CD4-positive, alpha-beta T cell treated with Interleukin-15 for 1 hour (primary cell): ENCODE measurements at places on chromosomes 2 and 18.

- DNase-seq: peak; percentile 75
Observed at GRCh38 chr2:38508311-38509039, 94.3 kb downstream of the HNRNPLL start.

DNA sequence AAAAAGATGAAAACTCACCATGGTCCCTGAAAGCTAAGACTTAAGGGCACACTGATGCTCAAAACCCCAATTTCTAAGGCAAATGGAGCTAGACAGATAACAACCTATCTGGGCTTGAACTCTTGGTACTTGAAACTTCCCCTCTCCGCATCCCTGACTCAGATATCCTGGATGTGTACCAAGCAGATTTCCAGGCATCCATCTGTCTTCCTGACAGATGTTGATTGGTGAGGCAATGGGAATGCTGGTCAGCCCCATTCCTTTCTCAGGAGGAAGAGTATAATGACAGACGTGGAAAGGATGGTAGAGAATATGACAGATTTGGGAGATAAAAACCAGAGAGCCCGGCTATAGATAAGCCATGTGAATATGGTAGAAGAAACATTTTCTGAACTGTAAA is 69.2 kb downstream of the ADD2 start:
- no peak for DNase-seq

GRCh38 chr2:53787614-53788289 is 908 bp downstream of the ERLEC1 start:
- DNase-seq: no peak

DNA sequence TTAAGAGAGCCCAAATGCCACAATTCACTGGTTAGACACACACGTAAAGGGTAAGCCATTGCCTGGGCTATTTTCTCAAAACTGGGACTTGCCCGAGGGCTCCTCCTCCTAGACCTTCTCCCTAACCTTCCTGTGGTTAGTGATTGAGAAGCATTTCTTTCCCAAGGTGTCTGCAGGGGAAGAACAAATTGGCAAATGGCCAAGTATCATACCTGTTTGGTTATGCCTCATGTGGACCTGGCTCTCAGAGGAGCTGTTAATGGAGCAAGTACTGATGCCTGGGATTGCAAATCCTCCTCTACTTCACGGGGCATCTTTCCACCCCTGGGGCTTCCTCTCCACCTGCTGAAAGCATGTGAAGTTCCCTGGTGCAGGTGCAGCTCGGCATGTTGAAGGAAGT is 187.5 kb upstream of the CYRIA start:
- no peak for DNase-seq

- no peak for DNase-seq
Observed at GRCh38 chr2:66553370-66553769, 118.4 kb downstream of the MEIS1 start.

DNA sequence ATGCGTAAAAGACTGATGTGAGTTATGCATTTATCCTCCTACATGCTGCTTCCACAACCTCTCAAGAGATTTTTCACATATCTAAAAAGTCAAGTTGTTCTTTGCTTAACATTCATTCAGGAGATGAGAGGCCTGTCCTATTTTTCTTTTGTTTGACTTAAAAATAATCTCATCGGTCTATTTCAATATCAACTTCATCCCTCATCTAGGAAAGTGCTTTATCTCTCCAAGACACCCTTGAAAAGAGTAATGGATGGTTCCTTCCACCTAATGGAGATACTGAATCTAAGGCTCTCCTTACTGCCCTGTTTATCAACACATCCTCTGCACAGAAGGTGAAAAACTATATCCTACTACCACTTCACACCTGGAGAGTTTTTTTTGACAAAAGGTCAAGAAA is 2.4 kb downstream of the NFE2L2 start:
- DNase-seq: no peak

DNA sequence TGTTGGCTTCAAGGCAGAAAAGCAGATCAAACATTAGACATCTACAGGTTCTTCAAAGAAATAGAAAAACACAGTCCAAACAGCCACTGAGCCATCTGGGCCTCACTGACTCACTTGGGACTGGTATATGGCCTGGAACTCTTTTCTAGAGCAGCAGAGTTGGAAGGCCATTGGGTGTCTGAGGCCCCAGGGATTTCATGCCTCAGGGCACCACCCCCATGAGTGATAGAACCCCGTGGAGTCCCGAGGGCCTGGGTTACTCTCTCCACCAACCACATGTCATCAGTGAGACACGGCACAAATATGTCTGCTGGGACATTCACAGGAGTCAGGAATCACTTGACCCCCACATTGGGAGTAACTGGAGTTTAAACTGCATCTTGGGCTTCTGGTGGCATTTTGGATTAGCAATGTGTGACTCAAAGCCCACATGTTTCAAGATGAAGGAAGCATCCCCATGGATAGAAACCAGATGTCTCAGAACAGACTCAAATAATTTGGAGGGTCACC is 44.0 kb downstream of the CAPN13 start:
- DNase-seq: no peak

DNA sequence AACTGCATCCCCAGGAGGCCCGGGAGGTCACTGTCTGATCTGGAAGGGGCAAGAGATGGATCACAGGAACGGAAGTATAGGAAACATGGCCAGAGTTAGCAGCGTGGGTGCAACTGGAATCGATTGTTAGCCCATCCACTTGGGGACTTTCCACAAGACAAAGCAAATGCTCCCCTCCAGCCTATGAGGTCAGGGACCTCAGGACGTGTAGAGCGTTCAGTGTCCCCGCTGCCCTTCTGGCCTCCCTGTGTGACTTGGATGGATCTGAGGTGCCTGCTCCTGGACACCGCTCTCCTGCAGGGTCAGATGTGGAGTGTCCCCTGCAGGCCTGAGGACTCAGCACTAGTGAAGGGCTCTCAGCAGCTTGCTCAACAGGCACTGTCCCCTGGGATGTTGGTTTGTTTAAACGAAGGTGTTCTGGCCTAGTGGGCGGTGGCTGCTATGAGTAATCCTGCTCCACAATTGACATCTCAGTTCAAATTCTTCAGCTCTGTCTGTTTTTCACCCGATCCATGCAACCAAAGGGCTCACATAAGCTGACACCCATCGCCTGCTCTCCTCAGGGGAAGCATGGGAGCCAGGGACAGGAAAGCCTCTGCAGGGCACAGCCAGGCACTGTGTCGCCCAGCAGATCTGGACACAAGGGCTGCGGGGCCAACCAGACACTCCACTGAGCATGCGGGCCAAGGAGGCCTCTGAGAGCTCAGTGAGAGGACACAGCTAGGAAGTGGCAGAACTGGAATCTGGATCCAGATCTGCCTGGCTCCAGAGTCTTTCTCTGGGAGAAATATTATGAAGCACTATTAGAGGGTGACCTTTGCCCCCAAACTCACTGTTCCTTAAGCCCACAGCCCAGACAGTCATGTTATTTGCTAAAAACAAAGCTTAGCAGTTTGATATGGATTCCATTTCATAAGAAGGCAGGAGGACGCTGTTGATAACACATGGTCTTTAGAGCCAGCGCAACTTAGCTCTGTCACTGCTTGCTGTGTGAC is 78.5 kb downstream of the RHOB start:
- no peak for DNase-seq

DNA sequence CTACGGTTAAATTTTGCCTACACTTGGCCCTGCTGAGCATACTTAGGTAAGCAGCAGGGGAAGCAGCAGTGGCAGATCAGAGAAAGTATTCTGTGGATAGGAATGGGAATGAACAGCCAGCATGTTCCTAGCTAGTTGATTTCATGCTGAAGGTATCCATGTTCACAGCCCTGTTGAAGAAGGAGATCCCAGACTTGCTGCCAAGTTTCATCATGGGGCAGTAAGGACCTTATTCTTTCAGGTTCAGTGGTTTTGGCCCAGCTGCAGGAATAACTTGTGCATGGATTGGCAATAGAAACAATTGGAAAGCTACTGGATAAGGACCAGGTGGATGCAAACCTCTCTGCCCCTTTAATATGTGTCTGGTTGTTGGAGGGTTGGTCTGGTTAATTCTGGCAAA is 98.2 kb upstream of the TMEM178A start:
- DNase-seq: no peak

DNA sequence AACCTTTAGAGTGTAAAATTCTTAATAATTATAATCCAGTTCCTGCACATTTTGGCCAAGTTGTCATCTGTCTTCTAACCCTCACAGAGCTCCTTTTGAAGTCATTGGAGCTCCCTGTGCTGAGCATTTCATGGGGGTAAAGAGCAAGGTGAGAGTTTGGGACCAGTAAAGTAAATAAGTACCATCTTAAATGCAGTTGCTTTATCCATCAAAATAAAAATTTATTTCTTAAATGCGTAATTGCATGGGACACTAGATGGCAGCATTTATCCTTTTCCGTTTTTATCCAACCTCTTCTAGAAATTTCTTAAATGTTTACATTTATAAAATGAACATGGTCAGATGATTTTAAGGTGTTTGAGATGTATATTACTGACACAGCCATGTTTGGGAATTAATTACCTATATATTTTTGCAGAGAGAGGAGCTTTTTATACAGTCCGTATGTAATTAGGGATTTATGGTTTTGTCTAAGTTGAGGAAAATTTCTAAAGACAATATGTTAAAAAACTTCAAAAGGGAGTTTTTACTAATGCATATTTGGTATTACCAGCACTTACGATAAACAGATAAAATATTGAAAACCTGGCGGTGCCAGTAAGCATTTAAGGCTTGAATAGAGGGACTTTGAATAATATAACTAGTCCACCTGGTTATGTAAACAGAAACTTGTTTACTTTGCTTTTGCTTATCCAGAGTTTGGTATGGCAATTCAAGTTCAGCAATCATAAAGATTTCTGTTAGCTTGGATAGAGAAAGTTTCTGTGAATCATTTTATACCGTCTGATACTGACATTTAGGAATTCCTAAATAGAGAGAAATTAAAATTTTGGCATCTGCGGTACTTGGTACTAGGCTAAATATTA is 54.5 kb downstream of the ACSL3 start:
- no peak for DNase-seq

DNA sequence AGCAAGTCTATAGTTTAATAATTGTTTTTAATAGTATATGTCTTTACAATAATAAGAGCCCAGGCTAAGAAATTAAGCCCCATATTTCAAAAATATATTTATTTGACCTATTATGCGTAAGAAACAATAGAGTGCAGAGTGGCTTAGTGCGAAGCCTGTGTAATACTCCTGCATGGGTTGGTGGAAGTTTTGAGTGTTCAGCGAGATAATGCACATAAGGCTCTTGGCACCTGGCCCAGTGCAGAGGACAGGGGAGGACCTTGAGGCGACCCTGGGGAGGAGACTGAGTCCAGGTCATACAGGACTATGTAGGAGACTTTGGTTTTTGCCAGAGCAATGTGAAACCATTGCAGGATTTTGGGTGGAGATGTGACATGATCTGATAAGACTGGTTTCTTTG is 132.4 kb upstream of the ST6GAL2 start:
- no peak for DNase-seq
